ENCODE measurements at places on chromosomes 6 and 20. TPM values are rescaled to one million over a fixed set of nuclear protein-coding genes. Genes with fewer than 3 reads are reported as not detected.
A peak's percentile ranks its signal among the peaks of the same experiment; 100 is the strongest.

- no peaks in the 10 kb centered on the region for H3K27me3 ChIP-seq
- no peak for DNase-seq
- no peaks in the 10 kb centered on the region for H3K36me3 ChIP-seq
- peaks cover 27% of the 10 kb centered on the region for H3K4me1 ChIP-seq
- H3K27ac ChIP-seq, result no peak overlapping the region
- H3K4me3 ChIP-seq, result no peak overlapping the region
Measured at GRCh38 chr6:71294121-71294523, 5.5 kb downstream of the OGFRL1 start.

Gene SUMO4
- 6.8 TPM for total RNA-seq

Gene C6orf15
- not detected for total RNA-seq

Gene LRRC73
- 0.67 TPM for total RNA-seq

GRCh38 chr6:34656378-34657036, 40.1 kb downstream of the ILRUN start:
- peak overlapping the region; percentile 34 for H3K4me3 ChIP-seq
- peak; percentile 36 for DNase-seq
- peaks cover 73% of the 10 kb centered on the region for H3K4me1 ChIP-seq
- H3K27me3 ChIP-seq, result no peaks in the 10 kb centered on the region
- H3K36me3 ChIP-seq, result no peaks in the 10 kb centered on the region
- peak overlapping the region; percentile 67 for H3K27ac ChIP-seq

GRCh38 chr6:31785475-31785874, 8.3 kb upstream of the VWA7 start:
- peaks cover 38% of the 10 kb centered on the region for H3K36me3 ChIP-seq
- no peak overlapping the region for H3K4me3 ChIP-seq
- H3K4me1 ChIP-seq, result no peaks in the 10 kb centered on the region
- no peak for DNase-seq

GRCh38 chr20:9179193-9179802, 110.4 kb downstream of the PLCB4 start:
- H3K4me1 ChIP-seq, result no peaks in the 10 kb centered on the region
- no peaks in the 10 kb centered on the region for H3K27me3 ChIP-seq
- H3K4me3 ChIP-seq, result no peak overlapping the region
- DNase-seq, result no peak
- no peak overlapping the region for H3K27ac ChIP-seq

DNA sequence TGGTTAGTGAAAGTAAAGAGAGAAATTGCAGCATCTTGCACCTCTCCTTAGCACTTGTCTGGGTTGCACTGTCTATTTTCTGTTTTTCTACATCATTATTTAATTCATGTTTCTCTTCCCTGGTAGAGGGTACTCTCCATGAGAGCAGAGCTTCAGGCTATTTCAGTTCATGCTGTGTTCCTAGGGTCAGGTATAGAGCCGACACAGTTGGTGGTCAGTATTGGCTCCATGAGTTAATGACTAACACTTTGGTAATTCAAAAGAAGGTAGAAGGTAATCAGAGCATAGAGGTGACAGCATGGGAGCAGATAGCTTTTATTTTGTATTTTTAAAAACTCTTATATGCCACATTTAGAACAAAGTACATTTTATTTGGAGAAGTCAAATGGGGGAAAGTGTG, 42.7 kb downstream of the RIMS1 start:
- H3K27ac ChIP-seq, result no peak overlapping the region
- H3K36me3 ChIP-seq, result no peaks in the 10 kb centered on the region

Gene CPXM1
- not detected for total RNA-seq

GRCh38 chr20:36132802-36133211, 21.7 kb upstream of the EPB41L1 start:
- no peak overlapping the region for H3K27ac ChIP-seq
- no peak for DNase-seq
- H3K36me3 ChIP-seq, result no peaks in the 10 kb centered on the region
- no peak overlapping the region for H3K4me3 ChIP-seq
- H3K4me1 ChIP-seq, result no peaks in the 10 kb centered on the region

Gene DDR1
- 13.1 TPM for total RNA-seq

Gene TP53TG5
- total RNA-seq, result 0.36 TPM

Gene MYLK4
- total RNA-seq, result 0.42 TPM

GRCh38 chr6:161057103-161058091, 65.8 kb downstream of the MAP3K4 start:
- no peak for DNase-seq
- no peak overlapping the region for H3K4me3 ChIP-seq
- peaks cover 4% of the 10 kb centered on the region for H3K4me1 ChIP-seq
- H3K27ac ChIP-seq, result no peak overlapping the region

- H3K4me1 ChIP-seq, result peaks cover 9% of the 10 kb centered on the region
- peaks cover 28% of the 10 kb centered on the region for H3K36me3 ChIP-seq
- no peak overlapping the region for H3K4me3 ChIP-seq
- H3K27me3 ChIP-seq, result no peaks in the 10 kb centered on the region
- no peak for DNase-seq
Measured at GRCh38 chr6:158068156-158068892, 86.7 kb downstream of the SYNJ2 start.

DNA sequence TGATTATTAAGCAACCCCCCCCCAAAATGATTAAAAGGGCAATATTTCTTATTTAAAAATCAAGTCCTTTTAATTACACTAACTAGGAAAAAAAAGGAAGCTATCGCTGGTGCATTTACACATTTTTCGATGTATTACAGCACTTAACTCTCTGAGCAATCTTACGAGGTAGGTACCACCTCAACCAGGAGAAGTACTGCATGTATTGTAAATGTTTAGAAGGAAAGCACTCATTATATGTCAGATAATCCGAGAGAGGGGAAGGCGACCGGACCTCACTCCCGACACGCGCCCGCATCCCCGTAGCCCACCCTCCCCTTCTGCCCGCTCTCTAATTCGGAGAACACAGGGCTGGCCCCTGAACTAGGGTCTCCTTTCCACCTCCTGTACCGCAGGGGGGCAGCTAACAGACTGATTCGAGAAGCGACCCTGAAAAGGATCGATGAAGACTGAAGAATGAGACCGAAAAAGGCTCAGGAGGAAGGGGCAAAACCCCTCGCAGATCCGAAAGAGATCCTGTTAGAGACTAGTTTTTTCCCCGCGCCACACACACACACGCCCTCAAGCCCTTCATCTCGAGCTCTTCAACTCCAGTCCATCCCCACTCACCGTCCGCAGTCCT, 337 bp downstream of the ESF1 start:
- peaks cover 4% of the 10 kb centered on the region for H3K36me3 ChIP-seq
- H3K4me3 ChIP-seq, result peak overlapping the region; percentile 91
- no peaks in the 10 kb centered on the region for H3K27me3 ChIP-seq
- peaks cover 27% of the 10 kb centered on the region for H3K4me1 ChIP-seq

Gene ARMC2
- total RNA-seq, result 11.2 TPM

- DNase-seq, result no peak
- H3K27me3 ChIP-seq, result no peaks in the 10 kb centered on the region
- H3K27ac ChIP-seq, result no peak overlapping the region
- H3K4me3 ChIP-seq, result no peak overlapping the region
- H3K36me3 ChIP-seq, result no peaks in the 10 kb centered on the region
Measured at GRCh38 chr20:20369250-20370093, 1.6 kb downstream of the INSM1 start.

Gene ZBTB12
- 2.4 TPM for total RNA-seq

Measured in CD4-positive, alpha-beta memory T cell (primary cell).